Caki2 (cell line): ENCODE measurements at places on chromosomes 3 and 15.

GRCh38 chr3:170483485-170484262 is 65.0 kb downstream of the CLDN11 start:
- no peak for DNase-seq

- no peak for DNase-seq
These were observed 25.9 kb upstream of the GOLGA8B start for GRCh38 chr15:34609102-34610057.

DNA sequence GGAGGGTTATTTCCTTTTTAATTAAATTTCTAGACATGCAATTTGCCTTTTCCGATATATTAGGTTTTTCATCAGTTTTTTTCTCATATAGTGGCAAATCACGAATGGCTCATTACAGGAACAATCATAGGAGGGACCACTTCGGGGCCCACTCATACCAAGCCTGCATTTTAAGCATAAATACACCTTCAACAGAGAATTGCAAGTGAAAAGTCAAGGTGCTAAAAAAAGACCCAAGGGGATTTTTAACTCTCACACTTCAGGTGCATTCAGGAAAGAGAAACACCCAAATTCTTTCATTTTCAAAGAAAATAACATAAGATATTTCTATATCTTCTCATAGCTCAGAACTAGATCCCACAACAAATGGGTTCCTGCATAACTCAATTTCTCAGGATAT is 979.6 kb upstream of the NR2F2 start:
- no peak for DNase-seq

GRCh38 chr15:69782139-69782658 is 315.5 kb downstream of the TLE3 start:
- no peak for DNase-seq
